ENCODE measurements at places on chromosomes 3 and 15.

- DNase-seq: no peak
Observed at GRCh38 chr3:178754852-178755510, 218.7 kb downstream of the KCNMB2 start.

DNA sequence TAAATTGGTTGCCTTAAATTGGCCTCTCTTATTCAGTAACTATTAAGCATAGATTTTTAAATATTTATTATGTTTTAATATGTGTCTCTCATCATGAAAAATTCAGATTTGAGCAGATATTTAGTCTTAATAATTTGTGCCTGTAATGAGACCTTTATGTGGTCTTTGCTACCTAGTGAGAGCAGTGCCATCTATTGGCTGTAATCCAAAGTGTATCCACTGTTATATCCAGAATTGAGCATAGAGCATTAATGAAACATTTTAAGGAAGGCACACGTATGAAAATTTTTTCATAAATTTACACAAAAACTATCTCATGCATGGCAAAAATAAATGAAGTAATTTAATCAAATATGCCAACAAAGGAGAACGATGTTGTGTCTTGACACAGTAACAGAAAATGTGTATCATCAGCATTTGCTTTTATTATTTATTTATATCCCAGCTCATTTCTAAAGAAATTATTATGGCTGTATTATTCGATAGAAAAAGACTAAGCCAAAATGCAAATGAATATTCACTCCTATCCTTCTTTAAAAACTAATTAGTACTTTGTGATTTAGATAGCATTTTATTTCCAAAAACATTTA lies 203.5 kb downstream of the RSRC1 start:
- DNase-seq: peak; percentile 25

- DNase-seq: peak; percentile 15
Observed at GRCh38 chr3:50264964-50265485, 3.9 kb upstream of the SEMA3B start.

GRCh38 chr15:85606738-85607137 lies 188.0 kb downstream of the KLHL25 start:
- DNase-seq: no peak

DNA sequence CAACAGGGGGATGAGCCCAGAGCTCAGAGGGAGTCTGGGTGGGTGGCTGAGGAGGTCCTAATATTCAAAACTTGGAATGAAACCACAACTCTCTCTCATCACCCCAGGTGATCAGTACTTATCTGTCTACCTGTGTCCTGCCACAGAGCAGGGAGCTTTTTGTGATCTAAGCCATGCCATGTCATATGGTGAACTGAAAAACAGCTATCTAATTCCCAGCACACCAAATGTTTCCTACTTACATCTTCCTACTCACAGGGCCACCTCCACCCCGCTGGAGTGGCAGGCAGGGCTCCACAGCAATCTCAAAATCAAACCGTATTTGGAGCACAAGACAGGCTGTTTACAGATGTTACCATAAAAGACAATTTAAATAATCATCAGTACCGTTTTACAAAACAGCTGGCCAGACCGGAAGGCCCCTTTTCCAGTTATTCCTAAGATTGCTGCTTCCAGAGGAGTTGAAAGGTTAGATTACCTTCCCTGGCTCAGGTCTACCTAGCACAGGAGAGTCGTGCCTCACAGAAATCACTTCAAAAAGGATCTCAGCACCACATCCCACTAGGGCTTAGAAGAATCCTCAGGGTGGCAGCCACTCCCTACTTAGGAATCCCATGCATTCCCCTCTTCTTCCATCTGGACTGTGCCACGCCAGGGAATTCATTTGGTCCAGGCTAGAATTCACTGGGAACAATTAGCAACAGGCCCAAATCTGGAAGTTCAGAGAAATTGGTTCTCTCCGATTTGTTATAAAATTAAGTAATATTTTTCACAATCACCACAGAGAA lies 226.6 kb upstream of the IL12A start:
- peak; percentile 29 for DNase-seq

DNA sequence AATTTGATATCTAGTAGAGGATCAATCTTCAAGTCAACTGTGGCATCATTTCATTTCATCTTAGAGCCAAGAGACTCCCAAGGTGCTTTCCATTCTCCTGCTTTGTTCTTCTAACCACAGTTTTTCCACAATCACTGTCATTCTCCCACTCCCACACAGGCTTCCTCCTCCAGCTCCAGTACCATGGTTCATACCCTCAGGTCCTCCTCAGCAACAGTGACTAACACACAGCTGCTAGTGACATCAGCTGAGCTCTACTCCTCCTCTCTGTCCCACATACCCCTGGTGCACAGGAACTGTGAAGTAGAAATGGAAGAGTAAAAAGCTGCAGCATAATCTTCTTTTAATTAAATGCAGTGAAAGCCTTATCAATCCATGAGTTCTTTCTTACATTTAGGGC lies 200.2 kb upstream of the DPH6 start:
- no peak for DNase-seq

DNA sequence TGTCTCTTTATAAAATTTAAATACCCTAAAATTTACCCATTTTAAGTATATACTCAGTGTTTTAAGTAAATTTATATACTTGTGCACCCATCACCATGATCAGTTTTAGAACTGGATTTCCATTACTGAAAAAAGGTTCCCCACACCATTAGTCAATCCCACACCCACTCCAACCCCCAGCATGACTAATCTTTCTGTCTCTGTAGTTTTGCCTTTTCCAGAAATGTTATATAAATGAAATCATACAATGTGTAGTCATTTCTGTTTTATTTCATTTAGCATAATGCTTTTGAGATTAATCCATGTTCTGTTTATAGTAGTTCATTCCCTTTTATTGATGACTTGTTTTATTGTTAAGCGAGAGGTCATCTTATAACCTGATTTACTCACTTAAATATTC lies 66.1 kb upstream of the LIMD1 start:
- peak; percentile 50 for DNase-seq

GRCh38 chr3:125378762-125379161 lies 3.6 kb upstream of the ZNF148 start:
- no peak for DNase-seq

DNA sequence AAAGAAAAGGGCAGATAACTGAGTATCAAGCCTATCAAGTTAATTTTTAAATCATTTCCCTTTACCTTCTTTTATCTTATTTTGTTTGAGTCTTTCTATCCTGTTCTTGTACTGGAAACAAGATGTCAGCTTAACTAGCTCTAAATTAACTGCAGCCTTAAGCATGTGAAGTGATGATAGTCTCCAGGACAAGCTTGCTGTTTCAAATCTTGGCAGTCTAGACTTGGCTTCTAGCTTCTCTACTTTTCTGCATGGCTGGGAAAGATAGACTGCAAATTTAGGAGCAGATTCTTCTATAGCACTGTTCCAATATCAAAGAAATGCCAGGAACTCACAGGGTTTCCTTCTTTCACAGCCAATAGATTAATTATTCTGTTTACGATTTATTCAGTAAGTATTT lies 1034.4 kb downstream of the TUSC7 start:
- no peak for DNase-seq

- DNase-seq: no peak
Observed at GRCh38 chr3:7657214-7658112, 796.5 kb downstream of the GRM7 start.

- DNase-seq: no peak
Observed at GRCh38 chr3:6540981-6541380, 319.9 kb upstream of the GRM7 start.

DNA sequence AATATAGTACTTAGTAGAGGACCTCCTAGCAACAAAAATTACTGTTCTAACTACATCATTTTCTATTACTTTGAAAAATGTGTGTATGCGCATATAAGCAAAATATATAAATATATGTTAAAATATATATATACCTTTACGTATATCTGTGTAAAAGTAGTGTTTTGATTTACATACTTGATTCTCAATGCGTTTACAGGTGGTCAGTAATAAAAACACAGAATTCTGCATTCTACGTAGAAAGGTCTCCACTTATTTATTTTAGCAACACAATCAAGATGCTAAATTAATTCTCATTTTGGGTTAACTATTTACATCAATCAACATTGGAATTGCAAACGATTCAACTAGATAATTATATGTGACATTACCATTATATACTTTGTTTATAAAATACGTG lies 158.0 kb downstream of the ATG7 start:
- DNase-seq: no peak

DNA sequence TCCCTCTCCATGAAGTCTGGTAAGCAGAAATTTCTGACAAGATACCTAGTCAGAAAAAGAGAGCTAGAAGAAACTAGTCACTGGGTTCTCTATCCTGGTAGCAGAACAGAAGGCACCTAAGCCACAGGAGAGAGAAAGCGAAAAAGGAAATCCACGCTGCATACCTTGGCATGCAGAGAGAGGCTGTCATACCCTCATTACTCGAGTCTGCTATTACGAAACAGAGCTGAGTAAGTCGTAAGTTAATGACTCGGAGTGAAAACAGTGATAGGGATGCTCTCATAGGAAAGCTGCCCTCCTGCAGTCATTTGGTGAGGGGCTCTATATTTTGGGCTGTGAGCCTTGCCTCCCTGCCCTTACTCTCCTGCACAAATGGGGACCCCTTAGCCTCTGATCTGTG lies 16.2 kb downstream of the CLRN1 start:
- peak; percentile 30 for DNase-seq

DNA sequence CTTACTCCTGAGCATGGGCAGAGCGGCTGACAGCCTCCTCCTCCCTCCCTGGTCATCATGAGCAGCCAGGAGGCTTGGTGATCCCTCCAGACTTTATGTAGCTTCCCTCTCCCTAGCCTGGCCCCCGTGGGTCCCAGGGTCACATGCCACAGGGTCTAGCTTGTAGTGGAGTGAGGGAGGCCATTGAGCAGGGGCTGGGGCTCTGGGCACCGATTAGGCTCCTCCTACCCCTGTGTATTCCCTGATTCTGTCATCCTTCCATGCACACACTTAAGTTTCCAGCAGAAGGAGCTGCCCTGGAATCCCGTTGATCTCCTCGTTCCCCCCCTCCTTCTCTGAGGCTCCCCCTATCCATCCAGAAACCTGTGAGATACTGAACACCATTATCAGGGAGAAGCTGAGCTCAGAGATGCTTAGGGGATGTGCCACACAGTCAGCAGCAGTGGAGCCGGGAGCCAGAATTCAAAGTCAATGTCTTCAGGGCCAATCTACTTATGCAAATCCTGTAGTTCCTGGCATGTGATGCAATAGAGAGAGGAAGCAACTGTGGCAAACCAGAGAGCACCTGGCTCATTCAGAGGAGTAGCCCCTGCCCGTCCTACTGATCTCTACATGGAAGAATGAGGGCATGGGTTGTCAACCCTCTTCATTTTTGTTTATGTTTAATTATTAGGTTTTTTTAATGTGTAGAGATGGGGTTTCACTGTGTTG lies 17.2 kb downstream of the CCDC33 start:
- DNase-seq: no peak

- DNase-seq: no peak
Observed at GRCh38 chr3:113602256-113602655, 69.9 kb downstream of the SIDT1 start.

DNA sequence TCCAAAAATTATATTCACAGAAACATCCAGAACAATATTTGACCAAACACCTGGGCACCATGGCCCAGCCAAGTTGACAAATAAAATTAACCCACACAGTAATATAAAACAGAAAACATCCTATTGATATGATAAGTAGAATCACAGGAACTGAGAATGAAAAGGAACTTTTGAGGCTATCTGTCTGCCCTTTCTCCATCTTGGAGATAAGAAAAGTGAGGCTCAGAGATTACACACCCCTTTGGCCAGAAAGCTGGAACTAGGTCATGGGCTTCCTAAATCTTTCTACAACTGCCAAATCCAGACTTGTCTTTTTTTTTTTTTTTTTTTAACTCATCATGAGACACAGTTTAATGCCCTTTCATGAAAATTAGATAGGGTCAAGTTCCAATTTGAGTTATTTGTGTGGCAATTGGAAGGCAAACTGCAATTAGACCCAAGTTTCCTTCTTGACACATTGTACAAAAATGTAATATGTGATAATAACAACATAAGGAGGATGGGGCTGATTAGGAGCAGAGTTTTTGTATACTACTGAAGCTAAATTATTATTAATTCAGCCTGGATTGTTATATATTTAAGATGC lies 137.2 kb downstream of the RPL22L1 start:
- DNase-seq: no peak

- peak; percentile 51 for DNase-seq
Observed at GRCh38 chr3:99246010-99246654, 344.6 kb upstream of the DCBLD2 start.

DNA sequence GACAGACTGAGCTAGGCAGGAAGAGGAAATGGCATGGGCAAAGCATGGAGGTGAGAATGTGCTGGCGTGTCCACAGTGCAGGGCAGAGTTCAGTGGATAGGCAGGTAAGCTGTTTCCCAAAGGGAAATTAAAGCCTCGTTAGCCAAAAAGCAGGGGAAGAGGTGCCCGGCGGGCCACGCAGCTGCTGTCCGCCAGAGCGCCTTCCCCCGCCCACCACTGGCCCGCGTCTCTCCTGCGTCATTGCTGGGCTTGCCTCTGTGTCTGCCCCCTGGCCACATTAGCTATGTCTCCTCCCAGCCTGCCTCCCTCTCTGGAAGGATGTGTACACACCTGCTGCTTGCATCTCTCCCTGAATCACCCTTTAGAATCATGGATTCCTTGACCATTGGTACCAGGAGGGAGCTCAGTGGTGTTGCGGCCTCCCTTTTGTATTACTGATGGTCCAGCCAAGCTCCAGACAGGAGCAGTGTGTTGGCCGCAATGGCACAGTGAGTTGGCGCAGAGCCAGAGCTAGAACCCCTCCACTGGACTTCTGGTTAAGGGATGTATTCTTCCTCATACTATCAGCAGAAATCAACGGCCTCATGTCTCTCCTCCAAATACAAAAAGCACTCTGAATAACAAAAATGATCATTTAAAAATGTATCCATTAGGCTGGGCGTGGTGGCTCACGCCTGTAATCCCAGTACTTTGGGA lies 26.6 kb downstream of the SLC28A1 start:
- DNase-seq: no peak

- no peak for DNase-seq
Observed at GRCh38 chr3:48528754-48529153, 24.8 kb upstream of the SHISA5 start.

GRCh38 chr15:89377842-89378295 lies 43.2 kb upstream of the POLG start:
- DNase-seq: no peak

DNA sequence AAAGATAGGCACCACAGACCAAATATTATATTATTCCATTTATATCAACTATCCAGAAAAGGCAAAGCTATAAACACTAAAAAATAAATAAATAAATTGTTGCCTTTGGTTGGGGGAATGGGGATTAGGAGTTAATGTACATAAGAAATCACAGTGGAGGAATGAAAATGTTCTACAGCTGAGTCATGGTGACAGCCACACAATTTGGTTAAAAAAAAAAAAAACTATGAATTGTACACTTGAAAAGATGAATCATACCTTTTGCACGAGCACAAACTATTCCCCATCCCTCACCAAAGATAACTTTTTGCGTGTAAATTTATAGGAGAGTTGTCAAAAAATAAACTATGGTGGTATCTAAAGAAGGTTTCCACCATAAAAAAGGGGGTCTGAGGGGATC lies 103.2 kb downstream of the TBC1D5 start:
- peak; percentile 56 for DNase-seq

DNA sequence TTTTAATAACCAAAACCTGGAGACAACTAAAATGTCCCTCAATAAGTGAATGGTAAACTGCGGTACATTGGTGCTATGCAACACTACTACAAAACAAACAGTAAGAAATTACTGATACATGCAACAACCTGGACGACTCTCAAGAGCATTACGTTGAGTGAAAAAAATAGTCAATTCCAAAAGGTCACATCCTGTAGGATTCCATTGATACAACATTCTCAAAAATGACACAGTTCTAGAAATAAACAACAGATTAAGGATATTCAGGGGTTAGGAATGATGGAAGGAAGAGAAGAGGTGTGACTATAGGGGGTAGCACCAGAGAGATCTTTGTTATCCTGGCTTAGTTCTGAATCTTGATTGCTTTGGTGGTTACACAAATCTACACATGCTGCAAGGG lies 72.2 kb downstream of the ZNF148 start:
- DNase-seq: no peak
